ENCODE measurements at places on chromosomes 6 and 20.
A peak's percentile ranks its signal among the peaks of the same experiment; 100 is the strongest.

- no peak for DNase-seq
These were observed 55.7 kb downstream of the TRMT11 start for GRCh38 chr6:126042001-126042419.

- no peak for DNase-seq
These were observed 3.0 kb downstream of the CDH4 start for GRCh38 chr20:61254881-61255626.

DNA sequence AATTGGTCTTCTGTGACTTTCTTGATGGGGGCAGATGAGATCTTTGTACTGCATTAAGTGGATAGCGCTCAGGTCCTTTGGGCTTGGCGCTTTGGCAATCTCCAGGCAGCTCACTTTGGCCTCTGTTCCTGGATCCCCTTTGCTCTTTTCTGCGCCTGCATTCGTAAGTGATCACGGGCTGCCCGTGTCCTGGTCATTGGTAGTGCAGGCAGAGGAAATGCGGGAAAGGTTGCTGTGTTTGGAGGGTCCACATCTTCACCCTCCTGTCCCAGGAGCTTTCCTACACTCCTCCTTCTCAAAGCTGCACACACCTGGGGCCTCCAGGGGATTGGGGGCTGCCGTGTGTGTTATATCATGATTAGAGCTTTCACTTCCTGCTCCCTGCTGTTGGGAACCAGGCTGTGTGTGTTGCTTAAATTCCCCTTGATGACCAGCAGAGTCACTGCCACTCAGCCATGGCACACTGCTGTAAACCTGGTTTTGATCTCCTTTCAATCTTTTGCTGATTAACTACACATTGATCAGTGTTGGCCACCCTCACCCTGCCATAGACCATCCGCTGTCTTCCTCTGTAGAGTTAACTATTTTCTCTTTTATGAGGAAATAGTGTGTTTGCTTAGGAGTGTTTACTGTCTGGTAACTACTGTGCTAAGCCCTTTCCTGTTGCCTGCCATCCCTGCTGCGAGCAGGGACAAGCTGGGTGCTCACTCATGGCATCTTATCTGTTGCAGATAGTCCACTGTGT lies 13.0 kb upstream of the SNHG17 start:
- DNase-seq, result no peak

DNA sequence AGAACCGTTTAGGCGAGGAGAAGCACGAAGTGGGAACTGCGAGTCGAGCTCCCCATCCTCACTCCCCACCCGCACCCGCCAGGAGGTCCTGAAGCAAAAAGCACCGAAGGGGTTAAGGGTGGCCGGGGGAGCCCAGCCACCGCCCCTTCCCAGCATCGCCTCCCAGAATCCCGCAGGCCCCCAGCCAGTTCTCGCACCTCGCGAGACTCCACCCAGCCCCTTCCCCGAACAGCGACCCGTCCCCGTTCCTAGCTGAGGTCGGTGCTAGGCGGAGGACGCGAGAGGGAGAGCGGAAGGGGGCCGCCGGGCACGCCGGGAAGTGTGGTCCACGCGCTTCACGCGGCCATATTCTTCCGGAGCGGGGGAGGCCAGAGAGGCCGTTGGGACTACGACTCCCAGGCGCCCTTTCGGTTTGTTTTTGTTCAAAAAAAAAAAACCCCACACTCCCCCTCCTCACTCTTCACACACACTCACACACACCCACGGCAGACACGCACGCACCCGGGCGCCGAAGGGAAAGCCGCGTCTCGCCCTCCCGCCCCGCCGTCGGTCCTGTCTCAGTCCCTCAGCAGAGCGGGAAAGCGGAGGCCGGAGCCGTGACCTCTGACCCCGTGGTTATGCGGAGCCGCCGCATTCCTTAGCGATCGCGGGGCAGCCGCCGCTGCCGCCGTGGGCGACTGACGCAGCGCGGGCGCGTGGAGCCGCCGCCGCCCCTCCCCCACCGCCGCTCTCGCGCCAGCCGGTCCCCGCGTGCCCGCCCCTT lies at the start of gene ASXL1:
ASXL1 (plus strand) TSS at position 463 of the 763 bp plus-strand sequence. CDS start 445 bp downstream, outside the sequence.
- DNase-seq, result peak; percentile 95

- DNase-seq, result no peak
These were observed 46.9 kb downstream of the MAP3K4 start for GRCh38 chr6:161038229-161039031.

GRCh38 chr6:167800549-167800948 lies 26.2 kb upstream of the AFDN start:
- no peak for DNase-seq

GRCh38 chr6:162177746-162178145 lies 549.8 kb downstream of the PRKN start:
- no peak for DNase-seq

DNA sequence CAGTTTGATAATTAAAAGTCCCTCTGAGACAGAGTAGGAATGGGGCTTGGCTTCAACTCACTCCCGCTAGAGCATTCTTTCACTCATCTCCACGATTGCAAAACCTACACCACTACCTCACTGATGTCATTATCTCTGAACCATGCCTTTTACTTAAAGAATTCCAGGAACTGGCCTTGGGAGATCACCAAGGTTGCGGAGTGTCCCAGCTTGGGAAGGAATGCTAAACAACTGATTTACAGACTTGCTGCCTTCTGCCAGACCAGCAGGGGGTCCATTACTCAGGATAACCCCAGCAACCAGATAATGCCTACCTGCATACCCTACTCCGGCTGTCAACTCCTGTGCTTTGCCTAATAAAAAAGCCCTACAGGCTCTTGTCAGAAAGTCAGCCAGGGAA lies 102.2 kb upstream of the RALGAPA2 start:
- no peak for DNase-seq

DNA sequence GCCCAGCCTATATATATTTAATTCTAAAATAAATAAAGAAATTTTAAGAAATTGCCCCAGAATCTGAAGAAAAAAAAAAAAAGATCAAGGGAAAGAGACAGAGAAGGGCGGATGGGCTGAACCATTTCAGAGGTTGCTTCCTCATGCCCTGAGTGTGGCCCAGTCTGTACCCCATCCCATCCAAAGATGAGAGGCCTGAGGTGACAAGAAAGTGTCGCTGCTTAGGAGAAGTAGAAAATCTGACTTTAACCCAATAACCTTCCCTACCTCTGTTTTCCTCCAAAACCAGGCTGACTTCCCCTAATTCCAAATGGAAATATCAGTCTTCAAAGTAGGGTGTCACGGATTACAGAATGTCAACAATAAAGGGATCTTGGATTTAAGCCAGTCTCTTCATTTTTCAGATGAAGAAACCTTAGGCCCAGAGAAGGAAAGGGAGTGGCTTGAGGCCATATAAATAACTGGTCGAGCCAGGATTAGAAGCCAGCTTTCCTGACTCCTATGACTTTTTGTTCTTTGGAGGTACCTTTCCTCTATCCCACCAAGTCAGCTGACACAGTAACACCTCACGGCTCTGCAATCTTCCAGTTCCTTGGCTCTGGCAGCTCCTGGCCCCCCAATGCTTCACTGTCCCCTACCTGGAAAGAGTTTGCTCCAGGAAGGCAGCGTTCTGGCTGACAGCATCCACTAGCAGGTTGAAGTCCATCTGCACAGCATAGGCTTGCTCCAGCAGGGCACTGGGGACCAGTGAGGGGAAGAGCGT lies 10.1 kb downstream of the GSS start:
- DNase-seq, result no peak

- DNase-seq, result no peak
These were observed 363.9 kb upstream of the FLRT3 start for GRCh38 chr20:14701326-14701725.

DNA sequence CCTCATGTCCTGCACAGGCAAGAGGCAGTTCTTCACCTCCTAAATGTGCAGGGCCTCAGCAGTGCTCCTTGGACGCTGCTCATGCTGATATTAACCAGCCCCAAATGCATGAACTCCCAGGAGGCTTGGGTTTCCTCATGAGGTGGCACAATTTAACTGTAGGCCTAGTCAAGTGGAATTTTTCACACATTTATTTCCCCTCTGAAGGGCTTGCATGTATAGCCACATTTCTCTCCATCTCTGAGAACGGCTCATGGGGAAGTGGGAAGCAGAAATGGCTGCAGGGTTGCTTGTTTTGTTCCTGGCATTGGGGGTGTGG lies 72.8 kb upstream of the PAX1 start:
- no peak for DNase-seq

DNA sequence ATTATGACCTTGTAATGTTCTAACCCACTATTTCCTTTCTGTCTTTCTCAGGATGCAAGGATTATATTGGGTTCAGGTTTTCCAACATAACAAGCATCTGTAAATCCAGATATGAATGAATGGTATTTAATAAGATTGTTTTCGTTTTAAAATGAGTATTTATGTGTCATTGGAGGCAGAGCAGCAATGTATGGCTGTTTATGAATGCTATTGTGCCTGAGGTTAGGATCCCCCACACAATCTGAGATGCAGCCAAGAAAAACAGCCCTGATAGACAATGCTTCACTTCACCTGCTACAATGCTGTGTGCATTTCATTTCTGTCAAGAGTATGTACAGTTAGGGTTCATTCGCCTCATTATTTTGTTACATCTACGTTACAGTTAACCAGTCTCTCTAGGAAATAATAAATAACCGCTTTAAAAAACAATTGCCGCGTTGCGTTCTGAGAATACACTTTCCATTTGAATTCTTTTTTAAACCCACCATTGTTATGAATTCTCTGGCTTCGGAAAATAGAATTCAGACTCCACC lies 19.6 kb downstream of the TFAP2A start:
- DNase-seq, result no peak

GRCh38 chr20:40963505-40963845 lies 65.1 kb upstream of the TOP1 start:
- DNase-seq, result no peak

GRCh38 chr6:90297867-90298381 lies 1.3 kb upstream of the BACH2 start:
- no peak for DNase-seq

DNA sequence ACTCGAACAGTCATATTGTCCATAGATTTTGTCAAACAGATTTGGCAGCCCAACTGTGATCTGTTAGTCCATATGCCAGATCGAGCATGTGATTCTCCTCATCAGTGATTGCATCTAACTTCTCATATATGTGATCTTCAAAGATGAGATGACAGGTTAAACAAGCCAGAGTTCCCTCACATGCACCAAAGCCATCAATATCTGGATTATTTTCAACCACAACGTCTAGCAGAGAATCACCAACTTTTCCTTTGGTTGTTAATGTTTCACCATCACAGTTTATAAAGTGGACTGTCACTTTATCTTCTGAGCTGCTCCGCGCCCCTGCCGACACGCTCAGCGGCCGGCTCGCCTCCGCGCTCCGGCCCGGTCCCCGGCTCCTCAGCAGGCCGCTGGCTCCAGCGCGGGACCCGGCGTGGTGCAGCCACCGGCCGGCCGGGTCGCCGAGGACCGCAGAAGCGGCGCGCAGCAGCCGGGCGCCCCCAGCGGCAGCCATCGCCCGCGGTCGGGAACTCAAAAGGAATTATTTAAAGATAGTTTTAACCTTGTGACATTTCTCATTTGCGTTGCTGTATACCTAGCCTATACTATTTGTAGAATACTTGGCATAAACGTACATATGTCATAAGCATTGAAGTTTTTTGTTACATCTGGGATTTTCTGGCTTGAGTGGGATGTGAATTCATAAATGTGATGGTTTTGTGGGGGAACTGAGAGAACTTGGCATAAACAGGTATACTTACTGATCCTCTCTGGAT lies 40.1 kb upstream of the DYNLRB1 start:
- DNase-seq, result peak; percentile 60

- no peak for DNase-seq
These were observed 4.1 kb upstream of the DLL1 start for GRCh38 chr6:170294813-170295509.

- DNase-seq, result no peak
These were observed 109.4 kb upstream of the EMILIN3 start for GRCh38 chr20:41476013-41476441.

DNA sequence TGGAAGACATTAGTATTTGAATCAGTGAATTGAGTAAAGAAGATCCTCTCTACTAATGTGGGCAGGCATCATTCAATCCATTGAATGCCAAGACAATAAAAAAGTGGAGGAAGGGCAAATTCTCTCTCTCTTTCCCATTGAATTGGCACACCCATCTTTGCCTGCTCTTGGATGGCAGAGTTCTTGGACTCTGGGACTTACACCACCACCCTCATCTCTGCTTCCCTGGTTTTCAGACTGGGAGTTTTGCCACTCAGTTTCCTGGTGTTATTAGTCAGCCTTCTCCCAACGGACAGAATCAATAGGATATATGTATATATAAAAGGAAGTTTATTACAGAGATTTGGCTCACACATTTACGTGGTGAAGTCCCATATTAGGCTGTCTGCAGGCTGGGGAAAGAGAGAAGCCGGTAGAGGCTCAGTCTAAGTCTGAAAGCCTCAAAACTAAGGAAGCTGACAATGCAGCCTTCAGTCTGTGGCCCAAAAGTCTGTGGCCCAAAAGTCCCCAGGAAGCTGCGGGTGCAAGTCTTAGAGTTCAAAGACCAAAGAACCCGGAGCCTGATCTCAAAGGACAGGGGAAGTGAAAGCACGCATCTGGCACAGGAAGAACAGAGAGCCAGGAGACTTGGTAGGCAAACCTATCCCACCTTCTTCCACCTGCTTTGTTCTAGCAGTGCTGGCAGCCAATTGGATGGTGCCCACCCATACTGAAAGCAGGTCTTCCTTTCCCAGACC lies 64.4 kb downstream of the SMPDL3A start:
- no peak for DNase-seq
